ENCODE measurements at places on chromosomes 2 and 18.

GRCh38 chr2:7017671-7018281 lies 100.6 kb downstream of the RNF144A start:
- DNase-seq = no peak

DNA sequence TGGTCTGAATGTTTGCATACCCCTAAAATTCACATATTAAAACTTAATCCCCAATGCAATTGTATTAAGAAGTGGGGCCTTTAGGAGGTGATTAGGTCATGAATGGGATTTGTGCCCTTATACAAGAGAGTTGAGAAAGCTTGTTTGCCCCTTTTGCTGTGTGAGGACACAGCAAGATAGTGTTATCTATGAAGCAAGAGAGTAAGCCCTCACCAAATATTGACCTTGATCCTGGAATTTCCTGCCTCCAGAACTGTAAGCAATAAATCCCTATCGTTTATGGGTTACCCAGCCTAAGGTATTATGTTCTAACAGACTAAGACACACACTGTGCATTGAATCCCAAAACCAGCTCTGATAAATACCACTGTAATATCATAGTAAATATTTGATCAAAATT lies 32.2 kb downstream of the NR4A2 start:
- DNase-seq = no peak

DNA sequence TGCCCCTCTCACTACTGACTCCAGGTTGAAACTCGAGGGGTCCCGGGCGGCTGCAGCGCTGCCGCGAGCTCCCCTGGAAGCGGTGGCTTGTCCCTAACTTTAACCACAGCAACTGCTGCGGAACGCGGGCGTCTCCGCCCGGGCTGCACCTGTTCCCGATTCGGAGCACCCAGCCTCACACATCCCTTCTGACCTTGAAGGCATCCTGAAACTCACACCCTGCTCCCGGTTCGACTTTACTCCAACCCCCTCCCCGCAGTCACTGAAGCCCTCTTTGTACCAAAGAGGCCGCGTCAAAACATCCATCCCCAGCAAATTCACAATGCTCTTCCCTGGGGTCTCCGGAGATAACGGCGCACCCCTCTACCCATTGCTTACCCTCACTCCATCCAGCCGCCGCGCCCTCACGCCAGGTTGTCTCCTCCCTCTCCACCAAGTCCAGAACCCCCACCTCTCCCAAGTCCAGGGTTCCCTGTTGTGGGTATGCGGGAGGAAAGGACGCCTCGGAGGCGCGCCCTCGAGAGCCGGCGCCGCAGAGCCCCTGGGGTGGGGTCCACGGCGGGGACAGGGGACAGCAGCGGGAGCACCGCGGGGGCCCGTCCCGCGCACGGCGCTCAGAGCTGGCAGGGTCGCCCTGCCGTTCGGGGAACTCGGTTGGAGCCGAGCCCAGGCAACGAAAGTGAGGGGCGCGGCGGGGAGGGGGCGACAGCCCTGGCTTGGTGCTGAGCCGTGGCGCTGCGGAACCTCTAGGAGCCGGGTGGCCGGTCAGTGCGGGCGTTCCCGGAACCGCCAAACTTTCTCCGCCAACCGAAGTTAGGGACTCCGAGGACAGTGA lies 934 bp downstream of the MYO5B start:
- DNase-seq = no peak

- DNase-seq = no peak
Observed at GRCh38 chr2:208711598-208711997, 305.0 kb downstream of the PTH2R start.

- DNase-seq = no peak
Observed at GRCh38 chr2:24495451-24495850, 4.4 kb downstream of the NCOA1 start.

- peak; percentile 78 for DNase-seq
Observed at GRCh38 chr18:48330016-48330991, 78.9 kb downstream of the ZBTB7C start.

DNA sequence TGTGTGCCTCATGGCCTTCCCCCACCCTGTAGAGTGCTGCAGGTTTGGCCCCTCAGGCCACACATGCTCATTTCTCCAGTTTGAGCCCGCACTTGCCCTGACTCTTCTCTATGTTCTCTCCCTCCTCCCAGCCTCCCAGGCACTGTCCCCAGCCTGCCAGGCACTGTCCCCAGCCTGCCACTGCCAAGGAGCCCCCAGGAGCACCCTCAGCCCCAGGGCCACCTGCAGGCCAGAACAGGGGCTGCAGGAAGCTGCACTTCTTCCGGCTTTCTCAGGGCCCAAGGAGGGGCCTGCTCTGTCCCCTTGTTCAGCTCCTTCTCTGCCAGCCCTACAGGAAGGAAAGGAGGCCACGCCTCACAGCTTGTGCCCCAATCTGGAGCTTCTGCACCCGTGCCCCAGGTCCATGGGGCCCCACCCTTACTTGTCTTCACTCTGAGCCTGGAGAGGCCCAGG lies 31.6 kb downstream of the CYP26B1 start:
- no peak for DNase-seq

DNA sequence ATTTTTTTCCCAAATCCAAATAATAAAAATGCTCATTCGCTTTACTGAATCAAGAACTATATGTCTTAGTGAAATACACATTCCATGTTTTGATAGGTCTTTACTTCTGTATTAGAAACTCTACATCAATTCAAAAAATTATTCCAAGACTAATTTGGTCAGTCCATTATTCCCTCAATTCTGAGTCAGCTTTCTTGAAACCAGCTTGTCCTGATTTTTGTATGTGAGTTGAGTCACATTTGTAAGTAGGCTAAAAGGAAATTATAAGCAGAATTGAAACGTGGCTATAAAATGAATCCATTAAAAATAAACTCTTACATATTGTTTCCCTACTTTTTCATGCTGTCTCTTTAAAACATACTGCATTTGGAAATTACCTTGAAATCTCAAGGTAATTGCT lies 113.0 kb downstream of the DNER start:
- no peak for DNase-seq

GRCh38 chr2:240640939-240641338 lies 15.7 kb downstream of the GPR35 start:
- DNase-seq = peak; percentile 55

DNA sequence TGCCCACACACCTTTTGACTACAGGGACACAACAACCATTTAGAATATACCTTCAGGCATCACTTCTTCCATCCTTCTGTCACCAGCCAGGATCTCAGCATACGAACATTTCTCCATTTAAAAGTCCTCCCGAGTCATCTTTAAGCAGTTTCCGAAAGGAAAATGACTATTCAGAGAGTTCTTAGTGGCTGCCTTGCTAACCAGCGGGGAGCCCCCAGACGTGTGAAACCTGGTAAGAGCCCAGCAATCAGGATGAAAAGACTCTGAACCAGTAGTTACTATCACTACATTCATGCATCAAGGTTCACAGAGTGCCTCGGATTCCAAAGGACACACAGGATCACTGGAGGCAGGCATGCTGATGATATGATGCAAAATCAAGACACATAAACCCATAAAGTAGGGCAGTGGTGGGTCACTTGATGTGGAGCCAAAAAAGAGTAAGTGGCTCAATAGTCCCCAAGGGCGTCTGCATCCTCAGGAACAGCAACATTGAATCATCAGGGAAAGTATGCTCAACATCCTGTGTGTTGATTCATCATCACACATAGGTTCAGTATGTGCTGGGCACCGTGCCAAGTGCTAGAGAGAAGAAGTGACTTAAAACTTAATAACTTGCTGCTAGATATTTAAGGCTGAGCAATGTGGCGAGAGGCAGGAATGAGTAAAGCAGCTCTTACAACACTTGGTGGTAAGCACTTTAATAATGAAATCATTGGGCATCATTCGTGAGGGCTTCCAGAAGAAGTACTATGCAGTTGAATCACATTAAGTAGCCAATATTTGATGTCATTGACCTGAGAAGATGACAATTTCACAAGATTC lies 4.4 kb downstream of the CCL20 start:
- peak; percentile 72 for DNase-seq

DNA sequence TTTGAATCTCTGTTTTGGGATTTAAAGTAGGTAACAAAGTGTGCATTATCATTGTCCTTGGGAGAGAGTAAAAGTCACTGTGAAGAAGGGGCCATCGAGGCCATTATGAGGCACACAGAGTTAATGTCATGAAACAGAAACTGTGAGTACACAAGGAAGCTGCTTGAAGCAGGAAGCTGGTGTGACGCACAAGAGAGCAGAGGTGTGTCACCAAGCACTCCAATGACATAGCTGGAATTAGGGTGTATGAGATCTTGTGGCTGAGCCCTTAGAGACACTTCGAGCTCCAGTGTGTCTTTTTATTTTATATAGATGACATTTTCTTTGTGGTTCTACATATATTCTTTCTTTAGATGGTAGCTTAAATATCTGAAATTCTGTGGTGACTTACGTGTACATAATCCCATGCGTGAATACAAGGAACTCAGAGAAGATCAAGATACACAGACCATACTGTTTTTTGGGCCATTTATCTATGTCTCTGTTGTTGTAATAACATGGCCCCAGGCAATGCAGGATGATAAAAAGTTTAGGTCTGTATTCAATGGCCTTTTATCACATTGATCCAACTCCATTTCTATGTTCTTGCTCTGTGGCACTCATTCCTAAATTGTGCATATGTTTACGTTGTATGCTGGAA lies 164.7 kb upstream of the FAM98A start:
- DNase-seq = no peak

DNA sequence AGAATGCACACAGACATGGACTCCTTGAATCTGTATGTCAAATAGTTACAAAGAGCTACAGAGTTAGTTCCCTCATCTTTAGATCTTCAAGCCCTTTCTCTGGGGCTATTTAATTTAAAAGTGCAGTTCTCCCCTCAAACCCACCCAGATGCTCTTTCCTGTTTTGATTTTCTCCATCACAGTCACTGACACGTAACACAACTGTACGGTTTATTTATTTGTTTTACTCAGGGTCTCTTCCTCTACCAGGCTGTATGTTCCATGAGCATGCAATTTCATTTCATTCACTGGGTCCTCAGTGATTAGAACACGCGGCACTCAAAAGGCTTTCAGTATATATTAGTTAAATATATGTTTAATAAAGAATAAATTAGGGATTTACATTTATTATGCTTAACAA lies 94.7 kb downstream of the DOCK10 start:
- DNase-seq = no peak

- DNase-seq = no peak
Observed at GRCh38 chr2:36708041-36708741, 11.7 kb downstream of the VIT start.

DNA sequence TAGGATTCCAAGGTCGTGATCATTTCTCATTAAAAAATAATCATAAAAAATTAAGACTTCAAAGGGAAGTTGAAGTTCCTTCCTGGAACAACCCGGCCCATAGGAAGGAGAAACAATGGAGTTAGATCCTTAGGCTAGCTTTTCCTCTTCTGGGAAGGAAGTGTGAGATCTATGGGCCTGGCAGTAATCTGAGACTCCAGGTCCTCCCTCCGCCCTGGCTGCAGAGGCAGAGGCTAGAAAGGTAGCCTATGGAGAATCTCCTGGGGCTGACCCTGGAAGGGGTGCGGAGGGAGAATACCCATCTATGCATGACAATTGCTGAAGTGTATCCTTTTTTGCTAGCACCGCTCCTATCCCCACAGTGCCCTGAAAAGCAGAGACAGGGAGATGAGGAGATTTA lies 37.9 kb downstream of the TRIB2 start:
- no peak for DNase-seq

GRCh38 chr18:71327850-71328249 lies 1039.0 kb downstream of the SOCS6 start:
- DNase-seq = peak; percentile 43

- no peak for DNase-seq
Observed at GRCh38 chr2:10437806-10438205, 10.3 kb downstream of the ODC1 start.

- DNase-seq = no peak
Observed at GRCh38 chr2:69709290-69709689, 32.6 kb upstream of the ANXA4 start.

- DNase-seq = no peak
Observed at GRCh38 chr2:153354377-153354776, 124.2 kb downstream of the RPRM start.

DNA sequence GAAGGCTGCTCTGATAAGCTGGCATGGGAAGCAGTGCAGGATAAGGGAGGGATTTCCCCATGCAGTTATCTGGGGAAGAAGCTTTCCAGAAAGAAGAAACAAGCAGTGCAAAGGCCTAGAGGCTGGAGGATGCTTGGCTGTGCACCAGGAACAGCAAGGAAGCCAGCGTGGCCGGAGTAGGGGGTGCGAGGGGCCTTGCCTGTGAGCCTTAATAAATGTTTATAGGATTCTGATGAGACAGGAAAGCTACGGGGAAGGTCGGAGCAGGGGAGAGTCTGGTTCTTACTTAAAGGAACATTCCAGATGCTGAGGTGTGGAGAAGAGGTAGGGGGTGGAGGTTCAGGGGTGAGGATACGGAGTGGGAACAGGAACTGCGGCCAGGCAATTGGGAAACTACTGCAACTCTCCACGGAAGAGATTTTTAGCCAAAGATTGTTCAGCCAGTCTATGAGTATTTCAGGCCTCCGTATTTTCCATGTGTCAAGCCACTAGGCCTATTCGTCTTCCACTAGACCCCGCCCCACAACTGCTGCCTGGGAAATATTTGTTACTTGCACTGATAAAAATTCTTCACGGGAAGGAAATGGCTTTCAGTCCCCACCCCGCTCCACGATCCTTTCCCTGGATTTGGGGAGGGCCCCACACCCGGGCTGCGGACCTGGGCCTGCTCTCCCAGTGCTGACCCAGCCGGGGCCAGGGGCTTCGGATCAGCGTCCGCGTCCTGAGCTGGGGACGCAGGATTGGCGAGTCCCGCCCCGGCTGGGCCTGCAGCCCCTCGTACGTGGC lies 516 bp downstream of the EIF2AK2 start:
- DNase-seq = peak; percentile 31

- DNase-seq = no peak
Observed at GRCh38 chr2:205361272-205361671, 321.0 kb upstream of the NRP2 start.

GRCh38 chr2:46145017-46145416 lies 152.2 kb upstream of the EPAS1 start:
- DNase-seq = no peak

- DNase-seq = no peak
Observed at GRCh38 chr18:22609642-22610041, 191.9 kb upstream of the CTAGE1 start.

DNA sequence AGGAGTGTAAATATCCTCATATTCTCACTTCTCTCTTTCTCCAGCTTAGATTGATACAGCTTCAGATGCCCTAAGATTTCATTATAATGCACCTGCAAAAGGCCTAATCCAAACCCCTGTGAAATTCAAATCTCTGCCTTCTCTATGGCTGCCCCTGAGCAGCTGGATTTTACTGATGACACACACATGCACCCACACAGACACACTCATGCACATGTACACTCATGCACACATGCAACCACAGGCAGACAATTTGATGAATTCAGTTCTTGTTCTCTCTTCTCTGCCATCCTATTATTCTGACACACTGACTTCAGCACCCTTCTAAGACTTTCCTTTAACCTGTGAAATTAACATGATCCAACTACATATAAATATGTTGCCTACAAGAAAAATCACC lies 563.2 kb downstream of the RNF144A start:
- no peak for DNase-seq

Measured in NCI-H510A treated with DMSO at 0.1 percent for 48 hours (cell line).